ENCODE measurements at places on chromosomes 3 and 15. TPM values are rescaled to one million over a fixed set of nuclear protein-coding genes. Genes with fewer than 3 reads are reported as not detected.

DNAJA4 gene
- total RNA-seq: 8.2 TPM

GXYLT2 gene
- total RNA-seq: 43.7 TPM

SMCO1 gene
- not detected for total RNA-seq

ISLR gene
- total RNA-seq: 314 TPM

SPESP1 gene
- 3.2 TPM for total RNA-seq

STRC gene
- total RNA-seq: 0.35 TPM

AP4E1 gene
- total RNA-seq: 4.6 TPM

GABRB3 gene
- 6.7 TPM for total RNA-seq

COL6A5 gene
- total RNA-seq: not detected

CPN2 gene
- not detected for total RNA-seq

ZBED2 gene
- total RNA-seq: 0.24 TPM

ARGFX gene
- total RNA-seq: not detected

GALK2 gene
- 37.2 TPM for total RNA-seq

RHCG gene
- total RNA-seq: not detected

PPP1R14D gene
- not detected for total RNA-seq

EOMES gene
- total RNA-seq: not detected

LEKR1 gene
- total RNA-seq: 7.8 TPM

CHRFAM7A gene
- 0.12 TPM for total RNA-seq

P2RY12 gene
- total RNA-seq: 0.24 TPM

GRIP2 gene
- total RNA-seq: 3.6 TPM

CCDC191 gene
- 8.0 TPM for total RNA-seq

CCR1 gene
- total RNA-seq: 6.1 TPM

SLC38A3 gene
- 10.1 TPM for total RNA-seq

C2CD4A gene
- 0.13 TPM for total RNA-seq

MCTP2 gene
- total RNA-seq: 7.9 TPM

MUSTN1 gene
- 2.2 TPM for total RNA-seq

PLS1 gene
- total RNA-seq: 2.2 TPM

SLC9C1 gene
- total RNA-seq: 0.08 TPM

PCOLCE2 gene
- total RNA-seq: 4.9 TPM

ZFAND6 gene
- total RNA-seq: 59.4 TPM

Data from ovary (tissue), 10 donors.